ENCODE measurements at places on chromosomes 1 and 21.

GRCh38 chr1:220812308-220812707, 25.6 kb downstream of the MTARC1 start:
- no peak for DNase-seq

GRCh38 chr21:31157756-31158155, 119.5 kb upstream of the KRTAP19-8 start:
- DNase-seq: no peak

- DNase-seq: no peak
Observed at GRCh38 chr1:6110326-6110725, 64.6 kb downstream of the KCNAB2 start.

GRCh38 chr1:26697431-26697977, 1.7 kb downstream of the ARID1A start:
- DNase-seq: no peak

- DNase-seq: no peak
Observed at GRCh38 chr1:177200290-177200689, 29.5 kb downstream of the BRINP2 start.

DNA sequence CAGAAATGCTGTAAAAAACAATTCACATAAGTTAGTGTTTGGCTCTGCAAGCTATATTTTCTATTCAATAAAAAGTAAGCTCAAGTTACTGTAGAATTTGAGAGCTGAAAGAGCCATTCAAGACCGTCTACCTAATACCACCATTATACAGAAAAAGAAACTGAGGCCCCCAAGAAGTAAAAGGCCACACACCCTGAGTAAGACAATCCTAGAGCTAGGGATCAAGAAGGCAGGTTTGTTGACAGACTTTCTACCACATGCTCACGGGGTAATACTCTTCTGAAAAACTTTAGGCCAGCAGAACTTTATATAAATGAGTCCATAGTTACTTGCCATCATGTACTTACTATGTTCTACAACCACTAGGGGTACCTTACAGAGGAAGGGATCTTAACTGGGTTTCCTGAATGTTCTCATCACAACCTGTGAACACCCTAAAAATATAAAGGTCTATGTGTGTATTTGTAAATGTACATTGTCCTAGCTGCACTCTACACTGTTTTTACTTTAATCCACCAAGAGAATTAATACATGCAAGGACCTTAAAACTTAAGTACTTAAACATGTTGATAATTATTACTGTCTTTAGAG, 2.7 kb downstream of the PSMG1 start:
- DNase-seq: no peak

- DNase-seq: no peak
Observed at GRCh38 chr1:197910120-197910991, 6.8 kb upstream of the LHX9 start.

Measured in activated naive CD8-positive, alpha-beta T cell treated with anti-CD3 and anti-CD28 coated beads, Interleukin-2, amount 50 U/mL, for 16 hours (primary cell).